ENCODE measurements at places on chromosomes 7 and 10.

GRCh38 chr10:88064608-88065382 lies 201.4 kb downstream of the PTEN start:
- DNase-seq = no peak

DNA sequence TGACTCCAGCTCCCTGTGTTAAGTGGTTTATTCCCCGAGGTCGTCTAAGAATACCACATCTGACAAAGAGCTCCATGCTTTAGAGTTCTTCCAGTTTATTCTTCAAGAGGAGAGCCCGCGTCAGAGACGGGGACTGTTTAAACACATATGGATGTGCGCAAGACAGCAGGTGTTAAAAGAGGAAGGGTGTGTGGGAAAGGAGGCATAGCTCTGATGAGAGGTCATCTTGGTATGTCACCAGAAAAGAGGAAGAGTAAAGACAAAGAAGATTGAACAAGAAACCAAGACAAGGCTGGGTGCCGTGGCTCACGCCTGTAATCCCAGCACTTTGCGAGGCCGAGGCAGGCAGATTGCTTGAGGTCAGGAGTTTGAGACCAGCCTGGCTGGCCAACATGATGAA lies 258.7 kb downstream of the CCDC3 start:
- DNase-seq = no peak

DNA sequence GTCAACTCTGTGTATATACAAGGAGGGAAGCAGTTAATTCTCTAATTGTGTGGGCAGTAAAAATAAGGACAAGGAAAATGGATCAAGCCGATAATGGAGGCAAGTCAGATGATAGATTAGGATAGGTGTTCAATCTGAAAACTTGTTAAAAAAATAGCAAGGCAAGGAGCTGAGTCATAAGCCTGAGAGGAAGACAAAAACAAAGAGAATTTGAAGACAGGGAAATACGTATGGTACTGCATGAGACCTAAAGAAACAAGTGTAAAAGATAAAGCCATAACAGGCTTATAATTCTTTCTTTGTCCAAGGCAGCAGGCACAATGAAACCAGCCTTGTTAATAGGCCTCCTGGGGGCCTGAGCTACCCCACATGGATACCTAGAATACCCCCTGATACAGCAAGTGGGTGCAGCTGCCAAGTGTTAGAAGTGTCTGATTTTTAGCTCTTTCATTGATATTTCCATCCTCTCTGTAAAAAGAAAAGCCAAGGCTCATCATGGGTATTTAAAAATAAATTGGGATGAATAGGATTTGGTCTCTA lies 1570.6 kb upstream of the LRRTM3 start:
- no peak for DNase-seq

GRCh38 chr10:13741438-13741837 lies 154.7 kb downstream of the PRPF18 start:
- DNase-seq = no peak

GRCh38 chr10:97481071-97481470 lies 17.2 kb downstream of the MMS19 start:
- no peak for DNase-seq

DNA sequence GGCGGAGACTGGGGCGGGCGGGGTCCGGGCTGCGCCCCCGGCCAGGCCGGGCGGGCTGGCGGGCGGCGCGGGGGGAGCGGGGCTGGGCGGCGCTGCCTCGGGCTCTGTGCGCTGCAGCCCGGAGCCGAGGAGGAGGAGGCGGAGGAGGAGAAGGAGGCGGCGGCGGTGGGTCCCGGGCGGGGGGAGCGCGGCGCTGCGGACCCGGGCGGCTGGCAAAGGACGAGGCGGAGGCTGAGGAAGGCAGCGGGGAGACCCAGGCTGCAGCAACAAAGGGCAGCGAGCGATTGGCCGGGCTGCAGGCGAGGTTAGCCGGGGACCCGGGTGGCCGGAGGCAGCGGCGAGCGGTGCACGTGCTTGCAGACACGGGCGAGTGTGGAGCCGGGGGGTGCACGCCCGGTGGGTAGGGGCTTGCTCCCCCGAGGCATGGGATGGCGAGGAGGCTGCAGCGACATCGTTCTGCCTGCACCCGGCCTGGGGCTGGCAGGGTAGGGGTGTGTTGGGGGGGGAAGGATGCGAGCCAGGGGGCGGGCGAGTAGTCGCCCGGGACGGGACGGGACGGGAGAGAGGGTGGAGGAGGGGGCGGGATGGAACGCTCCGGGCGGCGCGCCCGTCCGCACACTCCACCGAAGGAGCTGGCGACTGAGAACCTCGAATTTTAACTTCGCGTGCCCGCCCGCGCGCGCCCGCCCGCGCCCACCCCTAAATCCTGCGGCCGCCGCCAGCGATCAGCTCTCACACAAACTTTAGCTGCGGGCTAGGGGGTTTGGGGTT lies 844 bp upstream of the KAT6B start:
- DNase-seq = peak; percentile 20

DNA sequence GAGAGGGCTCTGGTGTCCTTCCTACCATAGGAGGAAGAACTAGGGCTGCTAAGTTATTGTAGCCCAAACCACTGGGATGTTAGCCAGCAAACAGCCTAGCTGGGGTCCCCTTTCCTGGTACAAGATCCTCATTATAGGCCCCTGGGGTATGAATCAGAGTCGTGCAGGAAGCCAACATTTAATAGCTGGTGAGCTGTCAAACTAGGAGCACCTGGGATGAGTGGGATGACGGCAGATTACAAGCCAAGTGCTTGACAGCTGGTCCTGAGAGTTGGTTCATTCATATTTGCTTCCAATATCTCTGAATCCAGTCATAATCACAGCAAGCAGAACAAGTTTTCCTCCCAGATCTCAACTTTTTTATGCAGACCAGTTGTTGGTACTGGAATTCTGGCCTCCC lies 25.1 kb upstream of the DNAJB12 start:
- DNase-seq = no peak

- DNase-seq = no peak
Observed at GRCh38 chr10:32139223-32140073, 83.2 kb upstream of the KIF5B start.

Data from NCI-H1092 (cell line).